Activated CD8-positive, alpha-beta memory T cell treated with anti-CD3 and anti-CD28 coated beads, Interleukin-2, amount 50 U/mL, for 48 hours (primary cell): ENCODE measurements at places on chromosomes 6 and 20.
A peak's percentile ranks its signal among the peaks of the same experiment; 100 is the strongest.

DNA sequence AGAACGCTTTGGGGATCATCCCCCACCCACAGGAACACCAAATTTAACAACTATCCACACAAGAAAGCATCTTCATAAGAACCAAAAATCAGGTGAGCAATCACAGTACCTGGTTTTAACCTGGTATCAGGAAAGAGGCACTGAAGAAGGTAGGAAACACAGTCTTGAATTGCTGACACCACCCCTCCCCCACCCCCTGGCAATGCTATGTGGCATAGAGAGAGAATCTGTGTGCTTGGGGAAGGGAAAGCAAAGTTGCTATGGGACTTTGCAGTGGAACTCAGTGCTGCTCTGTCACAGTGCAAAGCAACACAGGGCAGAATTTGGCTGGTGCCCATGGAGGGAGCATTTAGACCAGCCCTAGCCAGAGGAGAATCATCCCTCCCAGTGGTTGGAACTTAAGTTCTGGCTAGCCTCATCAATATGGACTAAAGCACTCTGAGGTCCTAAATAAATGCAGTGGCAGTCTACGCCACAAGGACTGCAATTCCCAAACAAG is 565.5 kb downstream of the EPM2A start:
- DNase-seq = no peak

- no peak for DNase-seq
Observed at GRCh38 chr6:5113096-5113495, 28.0 kb downstream of the PPP1R3G start.

- DNase-seq = no peak
Observed at GRCh38 chr6:111800259-111800765, 72.9 kb downstream of the FYN start.

DNA sequence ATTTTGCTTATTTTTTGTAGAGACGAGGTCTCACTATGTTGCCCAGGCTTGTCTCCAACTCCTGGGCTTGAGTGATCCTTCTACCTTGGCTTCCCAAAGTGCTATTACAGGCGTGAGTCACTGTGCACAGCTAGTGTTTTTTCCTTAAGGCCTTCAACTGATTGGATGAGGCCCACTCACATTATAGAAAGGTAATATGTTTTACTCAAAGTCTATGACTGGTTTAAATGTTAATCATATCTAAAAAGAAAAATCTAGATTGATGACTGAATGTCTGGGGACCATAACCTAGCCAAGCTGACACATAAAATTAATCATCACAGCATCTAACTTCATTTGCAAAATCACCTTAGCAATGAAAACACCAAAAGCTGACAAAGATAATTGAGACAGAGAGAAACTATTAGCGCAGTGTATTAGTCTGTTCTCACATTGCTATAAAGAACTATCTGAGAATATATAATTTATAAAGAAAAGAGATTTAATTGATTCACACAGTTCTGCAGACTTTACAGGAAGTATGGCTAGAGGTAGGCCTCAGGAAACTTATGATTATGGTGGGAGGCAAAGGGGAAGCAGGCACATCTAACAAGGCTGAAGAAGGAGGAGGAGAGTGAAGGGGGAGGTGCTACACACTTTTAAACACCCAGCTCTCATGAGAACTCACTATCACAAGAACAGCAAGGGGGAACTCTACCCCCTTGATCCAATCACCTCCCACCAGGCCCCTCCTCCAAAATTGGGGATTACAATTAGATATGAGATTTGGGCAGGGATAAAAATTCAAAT is 66.8 kb upstream of the ARHGAP18 start:
- DNase-seq = no peak

DNA sequence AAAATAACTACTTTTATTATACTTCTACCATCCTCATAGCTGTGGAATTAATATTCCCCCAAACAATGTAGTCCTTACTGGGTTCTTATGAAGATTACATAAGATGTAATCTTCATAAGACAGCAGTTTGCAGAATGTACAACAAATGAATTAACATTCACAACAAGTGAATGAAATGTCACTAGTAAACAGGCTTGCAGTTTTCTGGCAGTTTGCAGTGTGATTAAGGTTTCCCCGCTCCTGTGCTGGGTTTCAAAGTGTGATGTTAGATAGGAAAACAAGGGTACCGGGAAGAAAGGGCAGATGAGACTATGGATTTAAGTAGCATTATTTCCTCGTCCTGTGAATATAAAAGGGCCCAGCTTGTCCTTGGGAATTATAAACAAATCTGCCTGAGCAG is 22.5 kb downstream of the ARFGEF3 start:
- DNase-seq = no peak

DNA sequence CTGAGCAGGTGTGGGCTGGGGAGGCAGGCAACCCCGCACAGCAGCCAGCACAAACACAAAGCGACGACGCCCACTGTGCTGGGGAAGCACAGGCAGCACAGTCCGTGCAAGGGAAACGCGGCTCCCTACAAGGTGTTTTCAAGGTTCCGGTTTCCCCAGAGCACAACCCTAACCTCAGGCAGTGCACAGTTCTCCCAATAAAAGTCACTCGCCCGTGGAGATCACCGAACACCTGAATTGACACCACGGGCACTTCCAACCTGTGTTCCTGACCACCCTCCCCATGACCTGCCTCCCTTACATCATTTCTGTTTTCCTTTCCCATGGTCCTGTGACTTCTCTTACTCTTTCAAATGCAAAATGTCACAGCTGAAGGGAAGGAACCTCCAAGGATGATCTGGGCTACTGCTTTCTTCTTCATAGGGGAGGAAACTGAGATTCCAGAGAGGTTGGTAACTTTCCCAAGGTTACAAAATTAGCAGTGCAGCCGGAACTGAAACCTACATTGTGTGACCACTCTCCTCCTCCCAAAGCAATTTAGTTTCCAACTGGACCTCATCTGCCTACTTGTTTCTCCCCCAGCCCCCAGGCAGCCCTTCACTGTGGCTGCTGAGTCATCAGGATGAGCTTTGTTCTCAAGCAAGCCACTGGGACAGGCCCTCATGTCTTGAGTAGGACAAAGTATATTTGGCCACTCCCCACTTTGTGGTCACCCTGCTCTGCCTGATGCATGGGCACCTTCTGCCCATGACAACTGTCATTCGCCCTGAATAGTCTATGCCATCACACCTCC is 125.3 kb downstream of the ATXN1 start:
- no peak for DNase-seq

DNA sequence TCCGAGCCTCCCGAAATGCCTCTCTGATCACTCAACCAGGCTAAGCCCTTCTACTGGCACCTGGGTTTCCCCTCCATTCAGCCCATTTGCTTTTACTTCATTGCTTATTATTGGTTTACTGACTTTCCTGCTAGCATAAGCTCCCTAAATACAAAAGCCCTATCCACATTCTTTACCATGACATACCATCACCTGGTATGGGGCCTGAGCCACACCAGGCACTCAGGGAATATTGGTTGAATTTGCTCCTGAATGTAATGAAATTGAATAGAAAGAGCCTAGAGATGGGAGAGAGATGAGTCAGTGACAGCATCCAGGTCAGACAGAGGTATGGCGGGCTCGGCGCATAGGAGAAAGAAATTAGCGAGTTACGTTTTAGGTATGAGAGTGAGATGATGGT is 120.0 kb downstream of the CD164 start:
- no peak for DNase-seq

DNA sequence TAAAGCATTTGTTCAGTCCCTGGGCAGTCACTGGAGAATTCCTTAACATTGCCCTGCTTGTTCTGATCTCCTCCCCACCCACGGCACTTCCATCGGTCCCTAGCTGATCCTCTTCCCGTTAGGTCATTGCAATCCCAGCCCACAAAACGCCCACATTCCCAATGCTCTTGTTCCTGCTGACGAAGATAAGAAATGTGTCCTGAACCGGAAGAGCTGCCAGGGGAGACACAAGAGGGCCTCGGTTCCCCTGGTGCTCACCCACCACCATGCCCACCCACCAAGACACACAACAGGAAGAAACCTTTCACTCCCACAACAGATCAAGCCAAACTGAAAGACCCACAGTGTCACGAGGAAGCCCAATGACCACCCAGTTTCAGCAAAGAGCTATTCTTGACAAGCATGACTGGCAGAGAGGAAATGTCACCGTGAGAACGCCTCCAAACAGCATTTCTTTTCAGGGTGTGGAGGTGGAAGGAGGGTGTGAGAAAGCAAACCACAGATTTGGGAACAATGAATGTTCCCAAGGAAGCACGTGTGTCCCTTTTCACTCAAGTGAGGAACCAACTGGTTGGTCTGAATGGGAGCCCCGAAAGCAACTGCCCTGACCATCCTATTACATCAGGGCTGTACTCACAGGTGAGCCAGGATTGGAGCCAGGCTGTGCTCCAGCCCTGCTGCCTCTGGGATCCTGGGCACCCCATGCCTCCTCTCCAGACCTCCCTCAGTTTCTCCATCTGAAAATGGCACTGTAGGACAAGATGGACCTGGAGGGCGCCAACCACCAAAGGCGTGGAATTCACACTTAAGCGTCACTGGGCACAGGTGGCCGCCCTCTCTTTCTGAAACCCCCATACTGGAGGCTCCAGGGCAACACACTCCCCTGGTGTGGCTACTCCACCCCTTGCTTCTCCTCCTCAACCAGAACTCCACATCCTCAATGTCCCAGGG is 97.5 kb downstream of the ZMYND8 start:
- DNase-seq = no peak

- DNase-seq = no peak
Observed at GRCh38 chr20:1920826-1921225, 25.6 kb downstream of the SIRPA start.

GRCh38 chr20:38202982-38203293 is 37.9 kb upstream of the TGM2 start:
- no peak for DNase-seq

- DNase-seq = no peak
Observed at GRCh38 chr20:3334156-3334943, 73.1 kb downstream of the DNAAF9 start.

GRCh38 chr6:54992789-54993188 is 146.2 kb downstream of the FAM83B start:
- no peak for DNase-seq

DNA sequence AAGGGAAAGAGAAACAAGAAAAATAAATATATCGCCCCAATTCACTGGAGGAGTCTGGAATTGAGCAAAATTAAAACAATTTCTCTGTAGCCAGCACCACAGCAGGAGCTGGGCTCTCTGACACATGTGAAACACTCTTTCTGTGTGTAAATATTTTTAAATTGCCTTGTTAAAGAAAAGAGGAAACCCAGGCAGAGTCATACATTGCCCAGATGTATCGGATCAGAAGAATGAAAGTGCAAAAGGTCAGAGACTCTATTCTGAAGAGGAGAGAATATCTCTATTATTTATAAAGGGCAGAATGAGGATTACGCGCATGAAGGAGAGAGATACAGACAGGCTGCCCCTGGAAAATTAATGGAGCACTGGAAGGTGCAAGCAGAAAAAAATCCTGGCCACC is 127.0 kb upstream of the MAN1A1 start:
- DNase-seq = no peak

GRCh38 chr6:1663511-1663910 is 53.8 kb downstream of the FOXC1 start:
- DNase-seq = no peak

DNA sequence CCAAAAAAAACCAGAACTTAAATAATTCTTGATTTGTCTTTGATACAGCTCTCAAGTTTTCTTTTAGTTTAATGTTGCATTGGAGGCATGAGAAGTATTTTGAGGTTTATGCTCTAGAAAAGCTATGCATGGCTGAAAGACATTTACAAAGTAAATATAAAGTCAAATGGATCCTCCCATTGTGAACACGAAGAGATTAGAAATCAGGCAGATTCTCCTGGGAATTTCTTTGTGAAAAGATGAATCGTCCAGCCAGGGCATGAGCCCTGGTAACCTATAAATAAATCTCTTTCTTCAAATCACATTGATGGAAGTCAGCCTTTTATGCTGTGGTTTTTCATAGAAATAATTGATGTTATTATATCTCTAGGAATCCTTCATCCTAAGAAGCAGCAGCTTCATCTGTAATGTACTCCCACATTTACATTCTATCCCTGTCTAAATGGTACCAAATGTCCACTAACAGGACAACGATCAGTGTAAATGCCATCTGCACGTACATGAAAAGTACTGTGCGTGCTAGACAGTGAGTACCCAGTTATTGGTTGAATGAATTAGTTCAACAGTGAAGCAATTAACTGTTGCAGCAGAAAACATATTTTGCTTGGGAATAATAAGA is 143.6 kb downstream of the ALDH8A1 start:
- DNase-seq = no peak

DNA sequence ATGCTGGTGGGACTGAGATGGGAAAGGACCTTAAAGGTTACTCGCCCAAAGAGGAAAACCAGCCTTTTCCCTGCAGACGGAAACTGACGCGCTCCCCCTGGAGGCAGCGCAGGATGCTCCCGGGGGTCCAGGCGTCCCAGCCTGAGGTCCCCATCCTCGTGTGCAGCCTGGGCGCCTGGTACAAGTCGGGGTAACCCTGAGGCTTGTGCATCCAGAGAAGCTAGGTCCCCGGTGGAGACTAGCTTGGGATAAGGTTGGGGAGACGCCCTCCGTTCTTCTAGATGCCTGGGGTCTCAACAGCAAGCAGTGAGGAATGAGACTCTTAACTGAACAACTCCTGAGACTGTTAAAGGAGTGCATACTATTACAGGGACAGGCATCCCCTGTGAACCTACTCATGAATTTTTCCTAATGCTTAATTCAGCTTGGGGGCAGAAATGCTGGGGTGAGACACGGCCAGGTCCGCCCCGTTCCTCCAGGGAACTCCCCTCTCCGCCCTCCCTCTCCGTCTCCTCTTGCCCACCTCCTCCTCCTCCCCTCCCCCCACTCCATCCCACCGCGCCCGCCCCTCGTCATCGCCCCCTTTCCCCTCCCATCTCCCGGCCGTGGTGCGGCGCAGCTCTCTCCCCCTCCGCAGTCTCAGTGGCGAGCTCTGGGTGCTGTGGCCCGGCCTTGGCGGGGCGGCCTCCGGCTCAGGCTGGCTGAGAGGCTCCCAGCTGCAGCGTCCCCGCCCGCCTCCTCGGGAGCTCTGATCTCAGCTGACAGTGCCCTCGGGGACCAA is at the start of gene PRSS35:
Gene PRSS35, plus strand, starts transcription at position 634 of the 781 bp plus-strand sequence. CDS start 10,908 bp downstream, outside the sequence.
- peak; percentile 56 for DNase-seq

DNA sequence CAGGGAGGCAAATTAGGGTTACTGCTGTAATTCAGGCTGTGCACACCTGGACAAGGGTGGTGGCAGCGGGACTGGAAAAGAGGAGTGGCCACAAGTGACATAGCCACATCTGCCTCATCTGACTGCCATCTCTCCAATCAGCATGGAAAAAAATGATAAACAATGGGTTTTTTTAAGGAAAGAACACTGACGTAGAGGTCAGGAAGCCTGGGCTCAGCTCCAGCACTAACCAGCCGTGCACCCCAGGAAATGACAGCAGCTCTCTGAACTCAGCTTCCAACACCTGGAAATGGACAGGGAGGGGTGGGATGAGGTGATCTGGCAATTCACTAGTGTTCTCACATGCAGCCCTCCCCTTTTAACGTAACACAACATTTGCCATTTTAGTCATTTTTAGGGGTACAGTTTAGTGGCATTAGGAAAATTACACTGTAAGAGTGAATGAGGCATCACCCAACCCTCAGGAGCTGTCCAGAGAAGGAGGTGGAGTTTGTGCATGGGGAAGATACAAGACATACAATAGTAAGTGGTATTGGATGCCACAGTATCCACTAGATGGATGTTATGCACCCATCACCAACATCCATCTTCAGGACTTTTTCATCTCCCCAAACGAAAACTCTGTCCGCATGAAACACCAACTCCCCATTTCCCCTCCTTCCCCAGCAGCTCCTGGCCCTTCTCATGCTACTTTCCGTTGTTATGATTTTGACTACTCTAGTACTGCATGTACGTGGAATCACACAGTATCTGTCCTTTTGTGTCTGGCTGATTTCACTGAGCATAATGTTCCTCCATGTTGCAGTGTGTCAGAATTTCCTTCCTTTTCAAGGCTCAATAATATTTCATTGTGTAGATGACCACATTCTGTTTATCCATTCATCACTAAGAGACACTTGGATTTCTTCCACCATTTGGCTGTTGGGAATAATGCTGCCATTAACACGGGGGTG is 215.5 kb upstream of the ECI2 start:
- no peak for DNase-seq
